ENCODE measurements at places on chromosomes 7 and 10.
A peak's percentile ranks its signal among the peaks of the same experiment; 100 is the strongest.

- no peak for DNase-seq
These were observed 1.2 kb upstream of the MAT1A start for GRCh38 chr10:80290474-80291220.

- no peak for DNase-seq
These were observed 111.3 kb upstream of the CHST15 start for GRCh38 chr10:124204726-124205125.

- DNase-seq, result no peak
These were observed 78.0 kb downstream of the WDR11 start for GRCh38 chr10:120929166-120929565.

GRCh38 chr7:20238754-20239324, 21.7 kb upstream of the MACC1 start:
- no peak for DNase-seq

DNA sequence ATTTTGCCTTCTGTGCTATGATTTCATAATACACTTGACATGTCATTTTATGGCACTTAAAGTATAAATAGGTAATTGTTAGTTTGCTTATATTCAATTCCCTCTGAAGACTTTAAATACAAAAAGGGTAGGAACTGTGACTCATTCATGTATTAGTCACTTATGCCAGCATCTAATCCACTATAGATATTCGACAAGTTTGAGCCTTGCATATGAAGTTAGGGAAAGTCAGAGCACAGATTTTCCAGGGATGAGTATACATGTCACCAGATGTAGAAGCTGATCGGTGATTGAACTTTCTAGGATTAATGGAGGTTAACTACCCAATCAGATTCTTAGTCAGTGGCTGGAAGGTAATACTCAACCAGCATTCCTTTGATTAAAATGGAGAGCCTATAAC, 1321.5 kb downstream of the XPNPEP1 start:
- no peak for DNase-seq

GRCh38 chr10:71367271-71367670, 29.4 kb upstream of the CDH23 start:
- DNase-seq, result no peak

- DNase-seq, result no peak
These were observed 95.8 kb upstream of the AGBL3 start for GRCh38 chr7:134890246-134891240.

DNA sequence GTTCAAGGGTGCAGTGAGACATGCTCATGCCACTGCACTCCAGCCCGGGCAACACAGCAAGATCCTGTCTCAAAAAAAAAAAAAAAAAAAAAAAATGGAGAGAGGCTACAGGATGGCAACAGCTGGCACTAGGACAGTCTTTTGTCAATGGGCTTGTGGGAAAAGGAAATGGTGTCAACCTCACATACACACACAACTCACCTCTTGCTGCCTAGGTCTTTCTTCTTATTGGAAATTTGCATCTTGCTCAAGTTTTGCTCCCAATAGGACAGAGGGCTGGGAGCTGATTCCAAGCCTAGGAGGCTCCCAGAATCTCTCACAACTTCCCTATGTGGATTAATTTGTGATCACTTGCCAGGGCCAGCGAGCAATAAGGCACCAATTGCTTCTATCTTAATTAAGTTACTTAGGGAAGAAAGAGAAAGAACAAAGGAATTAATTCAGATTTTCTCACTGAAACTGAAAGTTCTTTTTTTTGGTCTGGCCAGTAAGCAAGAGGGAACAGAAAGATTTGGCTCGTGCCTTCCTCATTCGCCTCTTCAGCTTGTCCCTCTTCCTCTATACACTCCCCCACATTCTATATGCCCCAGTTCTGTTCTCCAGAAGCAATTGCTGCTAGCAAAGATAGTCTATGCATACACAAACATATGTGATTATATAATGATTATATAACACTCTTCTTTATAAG, 33.8 kb downstream of the MAP3K8 start:
- DNase-seq, result no peak

DNA sequence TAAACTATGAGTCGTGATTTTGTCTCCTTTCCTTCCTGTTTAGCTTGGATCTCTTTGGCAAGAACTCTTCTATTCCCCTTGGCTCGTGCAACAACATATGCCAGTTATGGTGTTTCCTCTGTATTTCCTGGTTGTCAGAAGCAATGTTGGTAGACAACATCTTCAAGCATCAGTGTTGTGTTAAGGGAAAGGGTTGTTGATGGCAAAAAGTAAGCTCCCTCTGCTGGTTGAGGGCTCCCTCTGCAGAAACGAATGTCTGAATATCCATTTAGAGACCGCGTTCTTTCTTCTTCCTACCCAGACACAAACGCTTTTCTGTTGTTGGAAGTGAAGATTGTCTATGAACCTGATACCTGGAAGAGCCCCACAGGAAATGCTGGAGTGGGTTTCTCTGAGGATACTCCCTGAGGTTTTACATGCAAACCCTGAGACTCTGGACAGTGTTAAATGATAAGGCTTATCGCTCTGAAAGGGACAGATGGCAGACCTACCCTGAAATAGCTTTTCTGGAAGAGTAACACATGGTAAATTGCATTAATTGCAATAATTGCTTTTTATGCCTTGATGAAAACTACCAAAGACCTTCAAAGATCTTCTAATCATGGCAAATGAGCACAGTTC, 23.5 kb upstream of the C1QL3 start:
- DNase-seq, result no peak

GRCh38 chr7:39414224-39415035, 151.8 kb upstream of the YAE1 start:
- peak; percentile 25 for DNase-seq

DNA sequence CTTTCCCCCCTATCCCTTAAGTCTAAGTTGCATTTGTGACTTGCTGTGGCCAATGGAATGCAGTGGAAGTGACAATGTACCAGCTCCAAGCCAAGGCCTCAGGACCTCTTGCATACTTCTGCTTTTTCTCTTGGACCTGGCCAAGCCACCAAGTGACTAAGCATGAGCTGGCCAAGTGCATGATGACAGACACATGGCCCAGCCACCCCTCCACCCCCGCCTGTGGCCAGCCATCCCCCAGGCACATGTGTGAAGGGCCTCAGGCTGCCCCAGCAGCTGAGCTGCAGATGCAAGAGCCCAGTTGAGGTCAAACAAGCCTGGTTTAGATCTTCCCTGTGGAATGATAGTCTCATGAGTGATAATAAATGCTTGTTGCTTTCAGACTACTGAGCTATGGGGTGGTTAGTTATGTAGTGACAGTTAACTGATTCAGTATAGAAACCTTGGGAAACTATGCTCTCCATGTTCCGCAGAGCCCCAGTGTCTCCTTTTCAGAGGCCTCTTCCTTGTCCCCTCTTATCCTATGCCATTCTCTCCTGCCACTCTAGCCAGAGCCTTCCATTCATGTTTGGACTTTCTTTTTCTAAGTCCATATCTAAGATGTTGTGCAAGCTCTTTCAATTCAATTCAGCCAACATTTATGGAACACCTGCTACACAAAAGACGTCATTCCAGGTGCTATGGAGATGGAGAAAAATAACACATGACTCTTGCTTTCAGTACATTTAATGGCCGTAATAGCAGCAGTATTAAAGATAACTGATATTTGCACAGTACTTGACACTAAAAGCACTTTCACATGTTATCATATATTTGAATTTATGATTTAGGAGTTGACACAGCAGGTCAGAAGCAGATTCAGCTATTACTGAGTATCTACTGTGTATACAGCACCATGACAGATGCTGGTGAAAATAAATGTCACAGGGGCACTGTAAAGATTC, 55.5 kb upstream of the LOXL4 start:
- no peak for DNase-seq

GRCh38 chr10:7195118-7195517, 215.7 kb downstream of the SFMBT2 start:
- DNase-seq, result no peak
